ENCODE measurements at places on chromosomes 12 and 14.

DNA sequence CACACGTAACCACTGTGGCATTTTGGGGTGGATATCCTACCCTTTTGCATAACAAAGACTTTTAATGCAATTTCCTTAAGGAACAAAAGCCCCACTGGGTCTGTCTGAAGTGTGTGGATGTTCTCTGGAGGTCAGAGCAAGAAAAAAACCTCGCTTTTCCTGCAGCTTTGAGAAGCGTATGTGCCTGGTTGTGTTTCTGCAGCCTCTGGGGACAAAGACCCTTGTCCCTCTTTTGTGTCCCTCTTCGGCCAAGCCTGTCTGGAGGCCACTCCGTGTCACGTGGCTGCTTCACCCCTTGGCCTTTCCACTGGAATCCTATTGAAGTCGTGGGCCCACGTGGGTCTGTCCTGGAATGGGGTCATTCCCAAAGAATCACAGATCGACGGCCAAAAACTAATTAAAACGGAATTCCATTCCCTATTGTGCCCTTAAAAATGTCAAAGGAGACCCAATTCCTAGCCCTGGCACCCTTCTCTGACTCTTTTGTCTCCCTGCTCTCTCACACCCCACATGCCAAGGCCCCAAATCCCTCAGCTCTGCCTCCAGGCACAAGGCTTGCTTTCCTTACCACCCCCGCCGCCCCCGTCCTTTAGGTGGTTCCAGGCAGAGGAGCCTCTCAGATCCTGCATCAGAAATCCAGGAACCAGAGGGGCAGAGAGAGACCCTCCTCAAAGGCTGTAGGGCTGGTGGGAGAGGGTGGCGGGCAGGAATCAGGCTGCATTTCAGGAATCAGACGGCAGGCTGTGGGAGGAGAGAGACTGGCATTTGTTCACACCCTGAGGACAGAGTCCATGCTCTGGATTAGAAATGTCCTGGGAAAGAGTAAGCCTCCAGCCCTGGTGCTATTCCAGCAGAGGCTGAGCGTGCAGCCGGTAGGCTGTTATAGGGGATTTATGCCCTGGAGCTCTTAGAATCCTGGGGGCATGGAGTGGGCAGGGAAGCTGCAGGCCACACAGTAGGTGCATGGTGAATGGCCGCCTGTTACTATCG lies 12.6 kb upstream of the CYP46A1 start:
- DNase-seq = no peak

GRCh38 chr12:50287271-50287670 lies 4.0 kb upstream of the LIMA1 start:
- DNase-seq = no peak

DNA sequence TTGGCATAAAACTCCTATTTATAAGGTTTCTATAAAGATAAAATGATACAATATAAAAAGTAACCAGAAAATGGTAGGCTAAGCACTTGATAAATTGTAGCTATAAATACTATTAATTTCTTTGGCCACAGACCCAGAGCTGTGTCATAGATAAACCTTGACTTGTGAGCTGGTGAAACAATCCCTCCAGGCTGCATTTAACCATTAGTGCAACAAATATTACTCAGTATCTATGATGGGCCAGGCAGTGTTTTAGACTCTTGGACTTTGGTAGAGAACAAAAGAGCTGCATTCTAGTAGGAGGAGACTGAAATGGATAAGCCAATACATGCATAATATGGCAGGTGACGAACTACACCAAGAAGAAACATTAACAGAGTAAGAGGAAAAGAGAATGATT lies 178.1 kb downstream of the BTG1 start:
- no peak for DNase-seq

DNA sequence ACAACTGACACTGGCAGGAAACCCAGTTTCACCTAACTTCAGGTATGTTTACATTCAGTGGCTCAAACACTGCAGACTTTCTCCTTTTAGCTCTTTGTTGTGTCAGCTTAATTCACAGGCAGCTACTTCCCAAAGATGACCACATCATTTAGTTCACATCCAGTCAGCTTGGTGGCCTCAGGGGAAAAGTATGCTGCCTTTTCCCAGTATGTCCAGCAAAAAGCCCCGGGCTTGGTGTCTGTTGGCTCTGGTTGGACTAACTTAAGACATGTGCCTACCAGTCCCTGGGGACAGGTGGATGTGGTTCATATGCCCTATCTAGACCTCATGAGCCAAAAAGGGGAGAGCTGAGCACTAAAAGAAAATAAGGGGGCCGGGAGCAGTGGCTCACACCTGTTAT lies 56.4 kb downstream of the GOLGA5 start:
- DNase-seq = no peak

GRCh38 chr12:132761032-132761920 lies at the start of gene ANKLE2:
Gene ANKLE2 (minus strand): TSS chr12:132761832. CDS start chr12:132761798, 34 bp downstream.
- peak; percentile 27 for DNase-seq

DNA sequence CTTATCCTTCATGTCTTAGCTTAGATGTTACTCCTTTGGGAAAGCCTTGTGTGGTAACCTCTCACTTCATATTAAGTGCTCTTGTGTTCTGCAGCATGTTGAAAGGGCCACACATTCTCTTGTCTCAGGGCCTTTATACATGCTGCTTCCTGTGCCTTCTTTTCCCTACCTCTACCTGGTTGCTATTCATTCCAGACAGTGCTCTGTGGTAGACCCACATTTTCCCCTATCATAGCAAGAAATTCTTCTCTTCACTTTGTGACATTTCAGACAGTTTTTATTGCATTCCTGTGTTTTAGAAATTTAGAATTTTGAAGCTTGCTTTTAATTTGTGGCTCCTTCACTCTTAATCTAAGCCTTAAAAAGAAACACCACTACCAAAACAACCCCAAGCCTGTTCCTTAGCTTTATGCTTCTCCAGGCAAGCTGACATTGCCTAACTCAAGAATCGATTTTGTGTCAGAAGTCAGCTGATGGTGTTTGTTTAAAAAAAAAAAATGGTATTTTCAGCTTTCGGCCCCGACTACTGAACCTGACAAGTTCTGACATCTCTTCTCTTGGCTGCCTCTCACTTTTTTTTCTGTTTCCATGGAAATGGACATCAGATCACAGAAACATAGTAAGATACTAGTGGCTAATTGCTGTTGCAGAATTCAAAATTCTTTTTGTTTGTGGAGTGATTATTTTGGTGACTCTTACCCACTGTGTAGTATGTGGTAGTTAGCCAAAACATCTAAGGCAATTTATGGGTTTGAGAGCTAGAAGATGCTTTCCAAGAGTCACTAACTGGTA lies 156.3 kb downstream of the NUBPL start:
- DNase-seq = no peak

GRCh38 chr12:66197495-66197921 lies 8.5 kb downstream of the IRAK3 start:
- DNase-seq = no peak

DNA sequence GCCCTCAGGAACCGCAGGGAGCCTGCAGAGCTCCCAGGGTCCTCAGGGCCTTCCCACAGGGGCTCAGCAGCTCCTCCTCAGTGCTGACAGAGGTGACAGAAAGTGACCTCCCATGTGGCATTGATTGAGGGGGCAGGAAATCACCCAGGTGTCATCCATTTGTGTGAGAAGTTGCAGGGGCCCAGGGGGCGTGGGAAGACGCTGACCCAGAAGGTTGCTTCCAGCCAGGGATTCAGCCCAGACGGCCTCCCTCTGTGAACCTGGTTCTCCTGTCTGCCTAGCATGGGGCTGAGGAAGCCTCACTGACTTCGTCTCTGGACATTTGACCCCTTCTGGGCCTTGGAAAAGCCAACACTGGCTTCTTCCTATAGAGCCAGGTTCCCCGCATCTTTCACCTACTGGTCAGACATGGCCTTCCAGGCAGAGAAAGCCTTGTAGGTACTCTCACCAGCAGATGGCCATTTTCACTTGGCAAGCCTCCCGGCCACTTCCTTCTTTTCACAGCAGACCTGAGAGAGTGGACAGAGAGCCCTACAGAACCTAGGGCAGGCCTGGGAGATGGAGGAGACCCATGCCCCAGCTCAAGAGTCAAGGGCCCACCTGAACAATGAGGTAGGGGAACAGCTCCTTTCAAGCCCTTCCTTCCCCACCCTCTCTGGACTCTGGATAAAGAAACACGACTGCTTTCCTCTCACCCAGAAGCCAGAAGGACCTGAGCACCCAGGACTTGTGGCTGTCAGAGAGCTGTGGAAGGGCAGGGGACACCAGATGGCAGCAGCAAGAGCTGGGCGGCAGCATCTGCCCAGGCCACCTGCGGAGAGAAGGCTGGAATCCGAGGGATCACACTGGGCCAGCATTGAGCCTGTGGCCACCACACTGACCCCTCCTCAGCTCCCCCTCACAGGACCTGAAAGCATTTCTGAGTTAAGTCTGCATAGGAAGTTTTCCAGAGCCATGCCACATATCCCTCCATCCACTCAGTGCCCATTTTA lies 377.8 kb downstream of the DPF3 start:
- DNase-seq = no peak
